ENCODE measurements at places on chromosomes 6 and 20.

DNA sequence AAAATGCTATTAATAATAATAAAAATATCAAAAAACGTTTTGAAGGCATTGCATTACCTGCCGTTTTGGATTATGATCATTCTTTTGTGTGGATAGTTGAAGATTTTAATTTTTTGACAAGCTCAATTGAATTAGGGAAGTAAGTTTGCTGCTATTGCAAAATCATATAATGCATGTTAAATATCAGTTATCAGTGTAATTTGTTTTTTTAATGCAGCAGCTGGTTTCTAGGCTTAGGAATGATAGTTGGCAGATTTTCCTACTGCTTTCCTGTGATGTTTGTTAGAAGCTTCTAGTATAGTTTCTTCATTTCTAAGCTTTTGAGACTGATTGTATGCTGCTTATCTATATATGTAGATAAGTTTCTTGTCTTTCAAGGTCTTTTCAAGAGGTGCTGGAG lies 99.0 kb downstream of the JARID2 start:
- DNase-seq, result no peak

DNA sequence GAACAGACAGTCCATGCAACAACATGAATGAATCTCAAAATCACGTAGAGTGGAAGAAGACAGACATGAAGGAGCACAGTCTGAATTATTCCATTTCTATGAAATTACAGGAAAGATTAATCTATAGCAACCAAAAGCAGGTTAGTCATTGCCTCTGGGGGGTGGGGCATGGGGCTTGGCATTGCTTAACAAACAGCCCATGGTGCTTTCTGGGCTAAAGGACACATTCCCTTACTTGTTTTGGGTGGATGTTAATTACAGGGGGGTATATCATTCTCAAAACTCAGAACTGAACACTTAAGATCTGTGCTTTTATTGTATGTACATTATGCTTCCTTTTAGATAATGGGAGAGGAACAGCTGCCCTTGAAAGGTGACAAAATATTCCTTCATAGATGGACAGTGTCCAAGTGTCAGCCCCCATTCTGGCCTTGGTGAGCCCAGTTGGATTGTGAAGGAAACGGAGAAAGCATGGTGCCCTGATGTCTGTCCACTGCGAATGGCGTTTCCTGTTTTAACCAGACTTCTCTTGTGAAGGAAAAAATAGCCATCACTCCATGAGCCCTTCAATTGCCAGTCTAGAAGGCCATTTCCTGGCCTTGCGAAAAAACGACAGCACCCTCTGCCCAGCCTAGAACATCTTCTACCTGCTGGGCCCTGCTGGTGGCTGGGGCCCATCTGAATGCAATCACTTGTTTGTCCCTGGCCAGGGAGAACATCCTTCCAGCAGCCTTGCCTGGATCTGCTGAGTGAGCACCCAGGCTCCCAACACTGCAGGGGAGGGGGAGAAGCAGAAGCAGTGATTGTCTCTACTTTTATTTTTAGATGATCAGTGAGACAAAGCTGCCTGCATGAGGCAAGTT lies 179.7 kb downstream of the BCAS1 start:
- no peak for DNase-seq

GRCh38 chr6:37135835-37136694 lies 33.9 kb upstream of the PIM1 start:
- DNase-seq, result no peak

- no peak for DNase-seq
Observed at GRCh38 chr6:129270450-129270849, 387.5 kb downstream of the LAMA2 start.

GRCh38 chr20:23086931-23087411 lies 847 bp upstream of the CD93 start:
- no peak for DNase-seq

DNA sequence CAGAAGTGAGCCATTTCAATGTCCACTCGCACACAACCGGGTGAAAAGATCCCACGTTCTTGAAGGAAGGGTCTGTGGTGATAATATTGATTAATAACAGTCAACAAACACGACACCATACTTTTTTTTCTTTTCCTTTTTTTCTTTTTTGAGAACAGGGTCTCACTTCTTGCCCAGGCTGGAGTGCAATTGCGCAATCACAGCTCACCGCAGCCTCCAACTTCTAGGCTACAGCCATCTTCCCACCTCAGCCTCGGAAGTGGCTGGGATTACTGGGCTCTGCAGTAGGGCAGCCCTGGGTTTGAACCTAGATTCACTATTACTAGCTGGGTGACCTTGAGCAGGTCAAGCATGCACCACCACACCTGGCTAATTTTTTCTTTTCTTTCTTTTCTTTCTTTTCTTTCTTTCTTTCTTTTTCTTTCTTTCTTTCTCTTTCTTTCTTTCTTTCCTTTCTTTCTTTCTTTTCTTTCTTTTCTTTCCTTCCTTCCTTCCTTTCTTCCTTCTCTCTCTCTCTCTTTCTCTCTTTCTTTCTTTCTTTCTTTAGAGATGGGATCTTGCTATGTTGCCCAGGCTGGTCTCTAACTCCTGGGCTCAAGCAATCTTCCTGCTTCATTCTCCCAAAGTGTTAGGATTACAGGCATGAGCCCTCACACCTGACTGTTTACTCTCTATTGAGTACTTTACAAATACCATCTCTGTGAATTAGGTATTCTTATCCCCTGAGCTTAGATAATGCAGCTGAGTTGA lies 123.9 kb downstream of the SNX5 start:
- DNase-seq, result no peak

DNA sequence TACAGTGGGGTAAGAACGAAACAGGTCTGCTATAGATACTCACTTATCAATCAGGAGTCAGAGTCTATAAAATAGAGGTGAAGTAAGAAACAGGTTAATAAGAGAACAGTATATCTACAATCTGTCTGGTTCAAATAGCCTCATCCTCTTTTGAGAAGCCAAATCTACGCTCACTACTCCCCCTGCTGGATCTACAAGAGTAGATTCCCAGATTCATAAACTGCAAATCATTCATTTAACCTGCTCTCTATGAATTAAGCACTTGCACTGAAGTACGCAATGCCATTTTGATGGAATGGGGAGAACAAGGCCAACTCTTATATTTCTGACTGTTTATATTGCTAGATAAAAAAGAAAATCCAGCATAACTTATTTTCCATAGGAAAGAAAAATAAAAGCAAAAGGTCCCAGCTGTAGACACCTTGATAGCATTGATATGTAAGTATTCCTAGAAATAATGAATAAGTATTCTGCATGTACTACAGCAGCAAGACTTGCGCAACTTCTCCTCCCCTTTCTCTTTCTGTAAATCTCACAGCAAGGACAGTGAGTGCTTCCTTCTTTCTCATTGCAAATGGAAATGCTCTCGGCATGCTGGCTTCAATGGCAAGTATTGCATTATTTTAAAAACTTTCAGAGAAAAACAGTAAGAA lies 92.3 kb downstream of the RFX6 start:
- DNase-seq, result peak; percentile 40

DNA sequence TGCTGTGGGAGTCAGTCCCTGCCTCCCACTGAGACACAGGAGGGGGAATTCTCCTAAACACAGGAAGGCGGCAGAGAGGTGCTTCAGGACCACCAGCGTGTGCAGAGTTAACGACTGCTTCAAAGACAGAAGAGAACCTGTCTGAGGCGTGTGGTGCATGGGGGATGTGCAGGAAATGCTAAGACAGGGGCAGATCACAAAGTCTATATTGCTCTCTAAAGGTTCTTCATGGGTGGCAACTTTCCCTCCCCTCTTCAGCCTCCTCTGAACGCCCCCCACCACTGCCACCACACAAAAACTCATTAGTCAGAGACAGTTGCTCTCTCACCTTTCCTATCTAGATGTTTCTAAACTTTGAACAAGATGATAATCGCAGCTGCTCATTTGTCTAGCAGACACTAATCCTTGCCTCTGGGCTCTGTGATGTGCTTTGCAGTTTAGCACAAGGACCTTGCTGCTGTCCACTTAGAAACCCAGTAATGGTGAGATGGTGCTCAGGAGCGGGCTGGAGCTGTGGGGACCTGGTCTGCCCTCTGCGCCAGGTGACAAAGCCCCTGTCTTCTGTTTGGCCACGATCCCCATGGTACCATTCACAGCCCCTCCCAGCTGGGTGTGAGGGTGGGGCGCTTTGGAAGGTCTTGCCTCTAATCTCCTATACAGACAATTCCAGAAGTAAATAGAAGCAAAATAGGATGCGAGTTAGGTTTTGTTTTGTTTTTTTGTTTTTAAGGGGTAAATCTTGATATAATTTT lies 219.6 kb downstream of the NRN1 start:
- DNase-seq, result no peak

GRCh38 chr6:156992020-156992804 lies 215.0 kb downstream of the ARID1B start:
- DNase-seq, result no peak

DNA sequence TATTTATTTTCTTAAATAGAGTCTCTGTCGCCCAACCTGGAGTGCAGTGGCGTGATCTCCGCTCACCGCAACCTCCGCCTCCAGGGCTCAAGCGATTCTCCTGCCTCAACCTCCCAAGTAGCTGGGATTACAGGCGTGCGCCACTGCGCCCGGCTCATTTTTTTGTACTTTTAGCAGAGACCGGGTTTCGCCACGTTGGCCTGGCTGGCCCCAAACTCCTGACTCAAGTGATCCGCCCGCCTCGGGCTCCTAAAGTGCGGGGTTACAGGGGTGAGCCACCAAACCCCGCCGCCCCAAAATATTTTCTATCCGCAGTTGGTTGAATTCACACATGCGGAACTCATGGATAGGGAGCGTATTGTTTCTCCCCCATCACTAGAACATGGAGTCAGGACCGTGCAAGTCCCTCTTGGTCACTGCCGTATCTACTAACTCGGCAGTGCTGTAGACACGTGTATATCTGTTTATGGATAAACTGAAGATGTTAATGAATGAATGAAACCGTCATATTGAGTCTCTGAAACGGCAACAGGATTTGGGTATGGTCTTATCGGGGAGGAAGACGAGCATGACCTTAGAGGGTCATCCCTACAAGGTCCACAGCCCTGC lies 904 bp downstream of the MKKS start:
- no peak for DNase-seq

GRCh38 chr6:7588506-7588905 lies 1.5 kb upstream of the SNRNP48 start:
- DNase-seq, result no peak

DNA sequence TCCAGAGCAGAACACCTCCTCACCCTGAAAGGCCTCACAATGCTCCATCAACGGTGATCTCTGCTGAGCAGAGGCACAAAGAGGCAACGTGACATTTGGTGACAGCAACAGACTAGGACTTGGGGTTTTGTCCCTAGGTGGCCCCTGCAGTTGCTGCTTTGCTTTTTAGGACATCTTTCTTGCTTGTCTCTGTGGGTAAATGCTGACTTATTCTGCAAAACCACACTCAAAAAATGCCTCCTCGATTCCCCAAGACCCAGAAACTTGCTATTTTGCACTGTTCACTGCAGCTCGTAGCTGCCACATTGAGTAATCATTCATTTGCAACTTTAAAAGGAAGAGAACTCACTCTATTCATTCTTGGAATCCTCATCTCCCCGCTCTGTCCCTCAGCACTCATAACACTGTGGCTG lies 209.9 kb downstream of the LY86 start:
- no peak for DNase-seq

Data from H7 (cell line).